Stimulated activated CD8-positive, alpha-beta memory T cell treated with anti-CD3 and anti-CD28 coated beads, Interleukin-12 subunit alpha, Interleukin-12 subunit beta, amount 100 ng/mL, for 1 hour (primary cell): ENCODE measurements at places on chromosomes 3 and 15.

DNA sequence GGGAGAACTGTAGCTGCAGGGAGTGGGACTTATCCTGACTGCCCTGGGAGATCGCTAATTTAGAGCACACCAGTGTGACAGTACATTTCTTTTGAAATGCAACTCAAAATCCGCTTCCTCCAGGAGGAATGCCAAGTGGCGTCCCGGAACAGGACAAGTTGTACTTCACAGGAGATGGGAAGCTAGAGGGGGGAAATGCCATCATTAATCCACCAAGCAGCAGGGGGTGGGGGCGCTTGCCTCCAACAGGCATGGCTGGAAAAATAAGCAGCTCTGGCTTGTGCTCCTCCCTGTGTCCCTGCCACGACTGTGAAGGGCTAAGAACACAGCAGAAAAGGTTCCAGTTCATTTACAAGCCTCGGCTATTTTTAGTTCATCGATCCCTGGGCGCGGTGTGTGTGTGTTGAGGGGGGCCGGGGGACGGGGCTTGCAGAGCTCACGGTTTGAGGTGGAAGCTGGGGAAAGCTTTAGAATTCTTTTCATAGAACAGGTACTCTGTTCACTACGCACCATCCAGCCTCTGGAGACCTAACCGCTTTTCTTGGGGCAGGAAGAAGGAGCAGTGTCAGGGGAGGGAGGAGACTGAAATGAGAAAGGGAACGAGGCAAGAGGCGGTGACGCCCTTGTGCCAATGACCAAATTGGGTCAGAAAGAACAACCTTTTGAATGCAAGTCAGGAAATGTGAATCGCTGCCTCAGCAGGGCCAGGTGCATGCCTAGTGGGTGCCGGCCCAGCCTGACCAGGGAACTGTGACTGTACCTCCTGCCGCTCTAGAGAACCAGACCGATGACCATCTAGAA lies 51.8 kb upstream of the DGKG start:
- no peak for DNase-seq

GRCh38 chr3:10515884-10516495 lies 10.6 kb upstream of the ATP2B2 start:
- DNase-seq, result no peak

GRCh38 chr15:81008312-81008711 lies 7.6 kb downstream of the TLNRD1 start:
- DNase-seq, result no peak

DNA sequence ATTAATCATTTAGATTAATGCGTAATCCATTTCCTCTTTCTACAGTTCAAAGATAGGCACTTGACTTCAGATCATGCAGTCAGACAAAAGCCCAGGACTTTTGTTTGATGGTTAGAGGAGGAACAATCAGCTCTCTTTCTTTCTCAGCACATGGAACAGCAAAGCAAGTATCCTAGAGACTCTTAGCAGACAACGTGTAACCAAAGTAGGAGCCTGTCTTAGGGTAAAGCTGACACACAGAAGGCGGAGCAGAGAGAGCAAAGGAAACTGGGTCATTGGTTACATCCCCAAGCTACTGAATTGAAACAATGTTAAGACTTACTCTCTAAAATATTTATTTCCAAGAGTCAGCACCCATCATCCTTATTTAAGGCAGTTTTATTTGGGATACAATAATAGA lies 110.0 kb upstream of the HES1 start:
- DNase-seq, result no peak

DNA sequence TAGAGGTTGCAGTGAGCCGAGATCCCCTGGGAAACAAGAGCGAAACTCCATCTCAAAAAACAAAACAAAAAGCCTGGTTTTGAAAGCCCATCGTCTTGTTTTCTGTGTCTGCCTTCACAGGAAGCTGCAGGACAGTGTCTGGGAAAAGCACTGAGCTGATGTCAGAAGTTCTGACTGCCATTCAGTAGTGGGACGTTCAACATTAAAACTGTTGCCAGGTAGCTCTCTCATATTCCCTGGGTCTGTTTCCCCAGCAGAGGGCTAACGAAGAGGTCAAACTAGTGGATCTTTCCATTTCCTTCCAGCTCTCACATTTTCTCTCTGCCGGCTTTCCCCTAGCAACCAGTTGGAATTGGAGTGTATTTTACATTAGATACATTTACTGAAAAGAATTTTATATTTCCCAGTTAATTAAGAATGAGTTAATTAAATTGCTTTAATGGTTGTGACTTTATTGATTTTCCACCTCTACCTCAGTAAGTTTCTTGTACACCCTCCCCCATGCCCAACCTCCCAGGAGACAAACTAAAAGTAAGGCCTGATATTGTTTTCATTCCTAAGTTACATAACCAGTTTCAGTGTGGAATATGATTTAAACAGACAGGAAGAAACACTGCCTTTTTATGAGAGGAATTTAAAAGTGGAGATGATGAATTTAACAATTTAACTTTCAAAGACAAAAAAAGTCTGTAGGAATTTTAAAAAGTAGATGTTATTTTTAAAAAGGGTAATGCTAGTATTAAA lies 29.9 kb downstream of the RCN2 start:
- DNase-seq, result no peak

GRCh38 chr15:94061041-94061440 lies 170.3 kb upstream of the MCTP2 start:
- no peak for DNase-seq

DNA sequence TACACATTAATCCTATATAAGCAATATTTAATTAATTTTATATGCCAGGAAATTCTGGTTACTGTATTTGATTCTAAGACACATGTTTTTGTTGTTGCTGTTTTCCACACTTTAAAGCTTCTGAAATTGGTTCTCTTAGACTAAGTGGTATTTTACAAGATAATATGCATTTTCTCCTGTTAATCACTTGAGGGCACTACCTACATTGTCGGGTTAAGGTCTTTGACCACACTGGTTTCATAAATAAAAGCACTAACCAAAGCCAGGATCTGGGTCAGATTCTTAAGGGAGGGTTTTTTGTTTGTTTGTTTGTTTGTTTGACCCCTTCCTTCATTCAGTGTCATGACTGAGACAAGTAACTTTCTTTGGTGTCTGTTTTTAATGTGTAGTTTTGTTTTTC lies 590.2 kb downstream of the RBMS3 start:
- DNase-seq, result no peak

- DNase-seq, result no peak
These were observed 28.1 kb upstream of the KLHL6 start for GRCh38 chr3:183583331-183584245.

- no peak for DNase-seq
These were observed 362.8 kb upstream of the ARPP21 start for GRCh38 chr3:35276568-35276967.

DNA sequence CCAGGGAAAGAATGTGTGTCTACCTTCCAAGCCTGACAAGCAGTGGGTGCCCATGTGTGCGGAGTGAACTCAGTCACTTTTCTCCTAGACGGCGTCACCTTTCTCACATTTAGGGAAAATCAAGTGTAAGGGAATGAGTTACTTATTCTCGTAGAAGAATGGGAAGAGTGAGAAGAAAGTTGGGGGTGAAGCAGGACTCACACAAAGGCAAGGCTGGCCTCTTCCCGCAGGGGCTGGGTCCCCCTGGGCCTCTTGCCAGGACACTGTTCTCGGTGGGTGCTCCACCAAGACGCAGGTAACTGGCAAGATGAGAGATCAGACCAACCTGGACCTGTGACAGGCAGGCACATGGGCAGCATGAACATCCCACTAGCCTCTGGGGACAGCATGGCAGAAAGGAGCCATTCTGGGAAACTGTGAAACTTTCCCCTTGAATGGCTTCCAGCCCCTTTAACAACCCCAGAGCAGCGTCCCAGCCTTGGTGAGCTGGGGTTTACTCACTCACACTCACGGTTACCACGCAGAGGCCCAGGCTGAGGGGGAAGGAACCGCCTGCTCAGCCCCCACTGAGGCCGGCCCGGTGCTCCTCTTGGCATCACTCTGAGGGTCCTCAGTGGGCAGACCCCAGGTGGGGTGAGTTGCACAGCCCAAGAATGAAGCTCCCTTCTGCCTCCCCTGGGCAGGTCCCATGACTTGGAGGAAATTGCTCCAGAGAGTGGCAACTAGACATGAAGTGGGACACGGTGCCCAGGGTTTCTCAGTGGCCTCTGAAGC lies 15.0 kb upstream of the SRP14 start:
- no peak for DNase-seq

DNA sequence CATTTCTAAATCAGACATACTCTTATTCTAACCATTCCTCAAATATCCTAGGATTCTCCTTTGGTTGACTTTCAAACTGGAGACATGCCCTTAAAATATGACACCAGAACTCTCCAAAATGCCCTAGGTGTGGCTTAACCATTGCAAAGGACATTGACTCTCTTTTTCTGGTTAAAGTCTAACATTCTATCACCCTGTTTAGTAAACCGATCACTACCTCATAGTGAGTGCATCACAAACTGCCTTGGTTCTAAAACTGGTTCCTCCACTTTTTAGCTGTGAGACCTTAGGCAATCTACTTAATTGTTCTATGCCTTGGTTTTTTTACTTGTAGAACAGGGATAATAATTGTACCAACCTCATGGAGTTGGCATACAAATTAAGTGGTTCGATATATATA lies 224.3 kb downstream of the CDIN1 start:
- no peak for DNase-seq

- no peak for DNase-seq
These were observed 159.4 kb downstream of the PCCB start for GRCh38 chr3:136409549-136409948.

- no peak for DNase-seq
These were observed at the start of gene GRAMD2A for GRCh38 chr15:72197460-72198355. GRAMD2A (minus strand) TSS chr15:72197787.

DNA sequence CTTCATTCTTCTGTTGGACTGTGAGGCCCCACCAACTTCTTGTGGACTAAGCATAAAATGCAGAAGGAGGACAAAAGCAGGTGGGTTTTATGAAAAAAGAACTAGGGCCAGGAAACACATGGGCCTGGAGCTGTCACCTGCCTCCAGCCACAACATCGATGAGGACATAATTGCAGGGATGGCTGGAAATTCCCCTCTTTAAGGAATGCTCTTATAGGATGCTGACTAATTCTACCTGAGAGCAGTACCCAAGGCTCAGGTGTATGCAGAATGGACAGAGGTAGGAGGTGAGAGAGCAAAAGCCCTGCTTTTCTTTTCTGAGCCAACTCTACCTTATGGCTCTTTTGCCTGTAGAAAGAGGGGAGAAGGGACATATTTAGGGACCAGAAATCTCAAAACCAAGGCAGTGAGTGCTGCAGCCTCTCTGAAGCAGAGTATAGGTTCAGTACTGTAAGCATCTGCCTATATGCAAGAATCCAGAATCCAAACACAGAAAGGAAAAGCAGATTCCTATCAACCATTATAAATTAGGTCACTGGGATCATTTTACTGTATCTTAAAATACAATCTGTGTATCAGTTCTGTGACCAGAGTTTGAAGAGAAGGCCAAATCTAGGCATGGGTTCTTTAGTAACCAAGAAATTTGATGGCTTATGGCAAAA lies 205.3 kb upstream of the WNT5A start:
- no peak for DNase-seq

DNA sequence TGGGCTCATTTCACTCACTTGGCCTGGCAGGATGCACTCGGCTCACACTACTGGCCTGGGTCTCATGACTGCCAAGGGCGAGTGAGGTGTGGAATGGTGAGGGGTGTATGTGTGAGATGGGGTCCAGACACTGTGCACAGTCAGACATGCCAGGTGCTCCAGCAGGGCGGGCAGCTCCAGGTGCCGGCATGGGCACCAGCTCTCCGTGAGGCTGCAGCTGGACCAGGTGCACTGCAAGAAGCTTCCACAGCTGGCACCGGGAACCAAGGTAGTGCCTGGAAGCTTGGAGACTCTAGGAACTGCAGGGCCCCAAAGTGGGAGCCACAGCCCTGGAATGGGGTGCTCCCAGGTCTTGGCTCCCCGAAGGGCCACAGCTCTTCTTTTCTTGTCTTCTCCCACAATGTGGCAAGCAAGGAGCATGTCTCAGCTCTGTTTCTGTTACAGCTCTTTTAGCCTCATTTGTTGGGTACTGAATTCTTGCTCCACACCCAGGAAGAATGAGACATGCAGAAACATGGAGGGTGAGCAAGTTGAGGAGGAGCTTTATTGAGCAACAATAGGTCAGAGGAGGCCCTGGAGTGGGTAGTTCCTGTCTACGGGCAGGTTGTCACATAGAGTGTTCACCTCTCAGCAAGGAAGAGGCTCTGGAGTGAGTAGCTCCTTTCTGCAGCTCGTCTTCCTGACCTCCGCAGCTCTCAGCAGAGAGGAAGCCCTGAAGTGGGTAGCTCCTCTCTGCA lies 762.8 kb downstream of the CADM2 start:
- DNase-seq, result no peak

DNA sequence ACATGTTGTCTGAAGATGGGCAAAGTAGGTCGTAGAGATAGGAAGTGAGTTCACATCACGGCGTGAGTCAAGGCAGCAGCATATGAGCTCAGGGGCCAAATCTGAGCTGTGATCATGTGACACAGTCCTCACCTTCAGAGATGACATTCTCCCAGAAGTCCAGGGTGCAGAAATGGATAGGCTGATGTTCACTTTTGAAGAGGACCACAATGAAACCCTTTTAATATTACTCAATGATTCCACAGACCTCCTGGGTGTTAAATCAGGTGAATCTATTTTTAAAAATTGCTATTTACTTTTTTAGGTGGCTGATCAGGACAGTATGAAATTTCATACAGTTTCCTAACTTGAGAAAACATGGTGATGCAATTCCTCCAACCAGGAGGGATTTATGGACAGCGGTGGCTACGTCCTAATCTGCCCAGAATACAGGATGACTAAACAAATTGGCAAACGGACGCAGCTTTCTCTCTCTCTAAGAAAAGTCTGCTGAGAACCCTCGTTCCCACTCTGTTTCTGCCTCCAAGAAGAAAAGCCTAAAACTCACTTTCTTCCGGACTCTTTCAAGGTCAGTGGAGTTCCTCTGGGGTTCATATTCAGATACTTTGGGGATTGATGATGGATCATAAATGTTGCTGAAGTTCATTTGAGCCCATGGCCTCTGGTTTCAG lies 34.4 kb downstream of the B3GNT5 start:
- DNase-seq, result no peak

- DNase-seq, result no peak
These were observed 56.8 kb upstream of the NANOGP8 start for GRCh38 chr15:35141743-35142471.

GRCh38 chr3:10950476-10951294 lies 41.9 kb upstream of the SLC6A1 start:
- DNase-seq, result no peak

- no peak for DNase-seq
These were observed 54.5 kb downstream of the ALDH1A2 start for GRCh38 chr15:58010983-58011382.

GRCh38 chr15:63531586-63531985 lies 27.2 kb downstream of the USP3 start:
- DNase-seq, result no peak

- DNase-seq, result no peak
These were observed 15.7 kb downstream of the C3orf52 start for GRCh38 chr3:112101916-112102315.
